ENCODE measurements at places on chromosomes 11 and 22.

DNA sequence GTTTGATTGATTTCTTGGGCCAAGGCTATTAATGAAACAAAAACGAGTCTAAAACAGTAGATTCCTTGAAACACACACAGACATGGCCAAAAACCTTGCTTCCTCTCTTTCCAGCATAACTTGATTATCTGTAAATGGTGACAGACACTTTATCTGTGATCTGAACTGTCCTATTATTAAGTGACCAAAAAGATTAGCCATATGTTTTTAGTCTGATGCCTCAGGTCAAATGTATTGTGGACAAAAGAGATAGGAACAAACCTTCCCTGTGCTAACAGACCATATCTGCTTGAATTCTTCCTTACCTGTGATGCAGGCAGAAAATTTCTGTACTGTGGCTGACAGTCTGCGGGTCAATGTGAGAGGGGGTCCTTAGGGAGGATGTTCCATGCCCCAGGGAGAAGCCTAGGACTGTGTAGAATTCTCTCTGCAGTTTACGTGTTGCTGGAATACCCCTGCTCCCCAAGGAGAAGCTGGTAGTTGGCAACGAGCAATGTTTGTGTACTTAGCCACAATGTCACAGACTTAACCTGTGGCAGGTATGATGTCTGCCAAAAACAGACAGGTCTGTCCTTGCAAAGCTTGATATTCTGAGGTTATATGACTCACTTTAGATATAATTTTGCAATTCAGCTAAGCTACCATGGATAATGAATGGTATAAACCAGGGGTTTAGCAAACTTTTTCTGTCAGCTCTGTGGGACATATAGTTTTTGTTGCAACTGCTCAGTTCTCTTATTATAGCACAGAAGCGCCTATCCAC, 31.2 kb downstream of the C11orf71 start:
- no peak for DNase-seq

GRCh38 chr11:73288873-73289707, 17.0 kb downstream of the P2RY6 start:
- peak; percentile 25 for DNase-seq

GRCh38 chr11:62666259-62666926, 1.3 kb downstream of the CSKMT start:
- DNase-seq: no peak

DNA sequence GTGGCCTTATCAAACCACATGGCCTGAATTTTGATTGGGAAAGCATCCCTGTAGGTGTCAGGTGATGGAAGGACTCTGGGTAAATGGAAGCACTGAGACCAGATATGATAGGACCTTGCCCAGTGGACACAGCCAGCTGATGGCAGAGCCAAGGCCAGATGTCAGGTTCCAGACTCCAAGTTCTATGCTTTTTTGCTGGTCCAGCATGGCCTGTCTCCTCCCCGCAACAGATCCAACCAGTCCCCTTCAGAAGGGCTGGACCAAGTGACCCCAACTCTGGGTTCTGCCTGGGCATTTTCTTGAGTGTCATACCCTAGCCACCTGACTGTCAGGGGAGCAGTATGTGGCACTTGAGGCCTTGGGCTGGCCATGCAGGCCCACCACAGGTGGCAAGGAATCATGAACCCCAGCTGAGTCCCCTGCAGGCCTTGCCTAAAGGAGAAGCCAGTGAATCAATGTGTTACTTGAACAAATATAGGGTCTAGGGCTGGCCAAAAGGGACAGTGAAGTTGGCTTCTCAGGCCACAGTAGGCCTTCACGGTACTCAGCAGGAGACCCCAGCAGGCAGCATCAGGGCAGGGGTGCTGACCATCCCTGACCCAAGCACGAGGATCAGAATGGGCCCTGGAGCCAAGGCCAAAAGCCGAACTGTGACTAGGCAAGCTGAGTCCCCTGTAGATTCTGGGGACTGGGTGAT, 27.1 kb downstream of the KCNQ1OT1 start:
- DNase-seq: no peak

- DNase-seq: no peak
These were observed 21.4 kb downstream of the MN1 start for GRCh38 chr22:27780161-27780575.

- no peak for DNase-seq
These were observed 33.4 kb downstream of the GAB2 start for GRCh38 chr11:78384231-78384630.

Data from NCI-H1930 (cell line).